Caudate nucleus (tissue), 63 donors: ENCODE measurements at places on chromosomes 7 and 10.

GRCh38 chr7:126605553-126605952 is 647.2 kb downstream of the GRM8 start:
- DNase-seq: no peak

GRCh38 chr7:34158368-34159153 is 253.2 kb downstream of the BMPER start:
- DNase-seq: no peak

DNA sequence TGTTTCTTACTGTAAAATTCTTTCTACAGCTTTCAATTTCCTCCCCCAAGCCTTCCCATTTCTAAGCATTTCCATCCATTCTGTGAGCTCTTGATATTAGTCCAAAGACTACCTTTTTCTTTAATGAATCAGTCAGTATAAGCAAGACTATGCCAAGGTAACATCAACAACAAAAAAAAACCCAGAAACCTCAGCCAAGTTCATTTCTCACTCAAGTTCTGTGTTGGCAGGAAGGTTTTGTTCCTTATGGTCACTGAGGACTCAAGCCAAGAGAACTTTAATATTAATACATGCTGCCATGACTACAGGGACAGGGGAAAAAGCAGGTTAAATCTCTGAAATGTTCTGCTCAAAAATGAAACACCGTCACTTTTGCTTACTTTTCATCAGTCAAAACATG is 621.2 kb upstream of the NRP1 start:
- no peak for DNase-seq

DNA sequence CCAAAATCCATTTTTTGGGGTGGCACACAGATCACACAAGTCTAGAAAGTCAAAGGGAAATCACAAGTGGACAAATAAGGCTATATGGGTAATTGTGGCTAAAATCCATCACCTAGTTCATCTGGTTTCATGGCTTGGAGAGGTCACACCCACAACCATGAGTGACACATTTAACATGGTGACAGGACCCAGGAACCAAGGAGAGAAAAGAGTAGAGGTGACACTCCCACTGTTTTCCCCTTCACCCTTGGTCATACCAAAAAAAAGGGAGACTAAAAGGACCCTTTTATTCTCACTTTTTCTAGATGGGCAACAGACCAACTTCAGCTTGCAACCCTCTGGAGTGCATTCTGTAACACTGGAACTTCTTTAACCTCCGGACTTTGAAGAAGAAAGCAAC is 46.2 kb upstream of the ZNF107 start:
- no peak for DNase-seq

DNA sequence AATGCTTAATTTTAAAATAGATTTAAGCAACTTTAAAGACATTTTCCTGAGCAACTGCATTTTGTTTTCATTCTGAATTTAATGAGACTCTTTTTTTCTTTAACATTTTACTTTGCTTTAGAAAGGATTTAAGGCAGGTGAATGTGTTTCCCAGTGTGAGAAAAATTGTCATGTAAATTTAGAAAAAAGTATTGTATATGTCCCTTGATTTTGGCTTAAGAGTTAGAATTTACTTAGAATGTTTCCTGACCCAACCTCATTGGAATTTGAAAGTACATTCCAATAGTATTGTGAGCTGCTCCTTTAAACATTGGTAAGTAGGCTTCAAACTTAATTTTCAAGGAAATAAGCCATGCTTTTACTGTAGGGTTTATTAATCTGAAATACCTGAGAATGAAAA is 110.2 kb downstream of the PTEN start:
- no peak for DNase-seq

GRCh38 chr10:71647526-71648253 is 71.9 kb downstream of the C10orf105 start:
- no peak for DNase-seq

DNA sequence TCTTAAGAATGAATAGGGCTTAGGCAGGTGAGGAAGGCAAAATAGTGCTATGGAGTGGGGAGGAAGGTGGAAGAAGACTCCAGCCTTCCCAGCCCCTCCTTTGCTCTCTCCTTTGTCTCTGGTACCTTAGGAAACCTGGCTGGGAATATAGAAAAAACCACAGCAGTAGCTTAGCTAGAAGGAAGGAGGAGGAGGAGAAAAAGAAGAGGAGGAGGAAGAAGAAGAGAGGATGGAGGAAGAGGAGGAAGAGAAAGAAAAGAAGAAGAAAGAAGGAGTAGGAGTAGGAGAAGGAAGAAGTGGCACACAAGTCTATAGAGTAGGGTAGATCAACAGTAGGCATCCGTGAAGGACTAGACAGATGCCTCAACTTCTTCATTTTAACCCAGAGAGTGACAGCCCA is 36.5 kb upstream of the FAM180A start:
- DNase-seq: no peak

DNA sequence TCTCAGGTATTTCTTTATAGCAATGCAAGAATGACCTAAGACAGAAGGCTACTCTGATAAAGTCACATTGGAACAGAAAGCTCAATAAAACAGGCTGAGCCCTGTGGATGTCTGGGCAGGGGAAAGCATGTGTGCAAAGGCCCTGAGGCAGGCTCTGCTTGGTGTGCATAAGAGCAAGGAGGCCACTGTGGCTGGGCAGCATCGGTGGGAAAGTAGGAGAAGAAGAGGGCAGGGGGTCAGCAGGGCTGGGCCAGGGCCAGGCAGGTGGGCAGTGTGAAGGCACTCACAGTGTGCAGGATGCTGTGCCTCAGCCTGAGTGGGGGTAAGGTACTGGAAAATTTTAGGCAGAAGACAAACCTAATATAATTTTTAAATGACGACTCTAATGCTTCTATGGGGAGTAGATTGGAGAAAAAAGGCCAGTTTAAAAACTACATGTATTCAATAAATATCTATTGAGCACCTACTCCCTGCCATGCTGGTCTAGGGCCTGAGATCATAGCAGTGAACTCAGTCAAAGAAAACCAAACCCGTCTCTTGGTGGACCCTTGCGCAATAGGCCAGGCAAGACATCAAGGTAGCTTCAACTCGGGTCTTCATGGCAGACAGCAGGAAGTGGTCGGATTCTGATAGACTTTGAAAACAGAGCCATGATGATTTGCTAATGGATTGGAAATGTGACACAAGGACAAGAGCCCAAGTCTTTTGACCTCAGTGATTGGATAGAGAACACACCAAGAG is 572.3 kb downstream of the TCERG1L start:
- DNase-seq: no peak

DNA sequence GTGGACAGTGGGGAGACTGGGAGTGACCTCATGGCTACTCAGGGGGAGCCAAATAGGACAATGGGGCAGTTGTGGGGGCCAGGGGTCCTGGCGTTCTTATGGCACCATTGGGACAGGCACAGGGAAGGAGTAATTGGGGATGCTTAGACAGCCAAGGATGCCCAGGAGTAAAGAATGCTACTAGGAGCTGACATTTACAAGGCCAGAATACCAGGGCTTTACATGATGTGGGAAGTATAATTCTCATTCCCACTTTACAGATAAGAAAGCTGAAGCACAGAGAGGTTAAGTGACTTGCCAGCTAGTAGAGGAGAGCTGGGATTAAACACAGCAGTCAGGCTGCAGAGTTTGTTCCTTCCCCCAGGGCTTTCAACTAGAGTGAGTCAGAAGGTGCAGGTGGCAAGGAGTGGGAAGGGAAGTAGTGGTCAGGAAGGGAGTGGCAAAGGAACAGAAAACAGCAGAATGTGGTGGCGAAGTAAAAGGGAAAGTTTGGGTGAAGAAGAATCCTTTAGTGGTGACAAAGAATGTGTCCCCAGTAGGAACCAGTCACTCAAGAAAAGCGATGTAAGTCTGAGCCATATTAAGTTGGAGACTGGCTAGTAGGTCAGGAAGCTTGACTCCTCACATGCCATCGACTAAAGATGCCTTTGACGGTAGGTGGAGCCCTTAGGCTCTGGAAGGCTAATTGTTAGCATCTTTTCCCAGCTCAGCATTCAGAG is 32.8 kb downstream of the CPVL start:
- no peak for DNase-seq

- DNase-seq: no peak
Measured at GRCh38 chr10:3995302-3996210, 210.5 kb upstream of the KLF6 start.

- DNase-seq: no peak
Measured at GRCh38 chr7:119105381-119105780, 880.9 kb downstream of the ANKRD7 start.

- no peak for DNase-seq
Measured at GRCh38 chr7:138835087-138835486, 37.1 kb upstream of the ATP6V0A4 start.

GRCh38 chr10:69348816-69349541 is 67.7 kb downstream of the TACR2 start:
- DNase-seq: no peak
